Inflammatory macrophage treated with lipopolysaccharide for 1 hour (primary cell): ENCODE measurements at places on chromosomes 1 and 21.
A peak's percentile ranks its signal among the peaks of the same experiment; 100 is the strongest.

DNA sequence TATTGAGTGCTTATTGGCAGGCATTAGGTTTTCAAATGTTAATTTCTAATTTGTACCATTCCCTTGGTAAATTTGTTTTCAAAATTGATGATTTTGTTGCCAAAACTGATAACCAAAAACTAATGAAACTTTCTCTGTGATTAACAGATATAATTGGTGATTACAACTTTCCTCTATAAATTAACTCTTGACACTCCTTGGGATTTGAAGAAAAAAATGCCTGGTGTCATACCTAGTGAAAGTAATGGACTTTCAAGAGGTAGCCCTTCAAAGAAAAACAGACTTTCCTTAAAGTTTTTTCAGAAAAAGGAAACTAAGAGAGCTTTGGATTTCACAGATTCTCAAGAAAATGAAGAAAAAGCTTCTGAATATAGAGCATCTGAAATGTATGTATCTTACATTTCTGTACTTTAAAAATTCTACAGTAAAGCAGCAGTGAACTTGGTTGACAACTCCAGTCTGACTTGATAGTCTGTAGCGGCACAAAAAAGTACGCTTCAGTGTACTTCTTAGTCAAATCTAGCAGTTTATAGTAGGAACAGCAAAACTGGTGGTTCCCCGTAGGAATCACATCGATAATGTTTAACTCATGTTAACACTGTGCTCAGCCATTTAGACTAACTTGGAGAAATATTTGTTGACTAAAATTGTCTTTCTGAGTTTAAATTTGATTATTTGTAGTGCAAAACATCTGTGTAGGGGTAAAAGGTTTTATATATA lies 3.0 kb downstream of the USP1 start:
- no peak for DNase-seq

DNA sequence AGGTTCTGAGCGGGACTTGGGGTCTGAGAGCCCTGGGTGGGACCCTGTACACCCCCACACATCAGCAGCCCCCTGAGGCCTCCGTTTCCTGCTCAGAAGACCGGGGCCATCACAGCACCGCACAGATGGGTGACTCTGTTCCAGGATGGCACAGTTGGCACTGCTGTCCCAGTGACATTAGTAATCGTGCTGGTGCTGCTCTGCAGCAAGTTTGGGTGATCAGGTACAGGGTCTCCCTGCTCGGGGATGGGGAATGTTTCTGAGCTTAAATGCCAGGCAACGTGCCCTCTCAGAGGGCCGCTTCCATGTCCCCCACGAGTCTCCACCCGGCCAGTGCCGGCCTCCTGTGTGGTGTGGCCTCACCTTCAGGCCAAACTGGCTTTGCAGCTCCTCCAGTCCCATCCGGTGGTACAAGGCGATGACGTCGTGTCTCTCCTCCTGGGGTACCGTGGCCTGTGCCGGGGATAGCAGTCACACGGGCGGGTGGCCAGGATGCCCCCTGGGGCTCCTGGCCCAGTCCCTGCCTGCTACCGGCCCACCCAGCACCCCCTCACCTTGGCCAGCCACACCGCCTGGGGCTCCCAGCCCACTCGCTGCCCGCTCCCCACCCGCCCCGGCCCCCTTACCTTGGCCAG lies 17.1 kb downstream of the PRXL2B start:
- DNase-seq, result no peak

DNA sequence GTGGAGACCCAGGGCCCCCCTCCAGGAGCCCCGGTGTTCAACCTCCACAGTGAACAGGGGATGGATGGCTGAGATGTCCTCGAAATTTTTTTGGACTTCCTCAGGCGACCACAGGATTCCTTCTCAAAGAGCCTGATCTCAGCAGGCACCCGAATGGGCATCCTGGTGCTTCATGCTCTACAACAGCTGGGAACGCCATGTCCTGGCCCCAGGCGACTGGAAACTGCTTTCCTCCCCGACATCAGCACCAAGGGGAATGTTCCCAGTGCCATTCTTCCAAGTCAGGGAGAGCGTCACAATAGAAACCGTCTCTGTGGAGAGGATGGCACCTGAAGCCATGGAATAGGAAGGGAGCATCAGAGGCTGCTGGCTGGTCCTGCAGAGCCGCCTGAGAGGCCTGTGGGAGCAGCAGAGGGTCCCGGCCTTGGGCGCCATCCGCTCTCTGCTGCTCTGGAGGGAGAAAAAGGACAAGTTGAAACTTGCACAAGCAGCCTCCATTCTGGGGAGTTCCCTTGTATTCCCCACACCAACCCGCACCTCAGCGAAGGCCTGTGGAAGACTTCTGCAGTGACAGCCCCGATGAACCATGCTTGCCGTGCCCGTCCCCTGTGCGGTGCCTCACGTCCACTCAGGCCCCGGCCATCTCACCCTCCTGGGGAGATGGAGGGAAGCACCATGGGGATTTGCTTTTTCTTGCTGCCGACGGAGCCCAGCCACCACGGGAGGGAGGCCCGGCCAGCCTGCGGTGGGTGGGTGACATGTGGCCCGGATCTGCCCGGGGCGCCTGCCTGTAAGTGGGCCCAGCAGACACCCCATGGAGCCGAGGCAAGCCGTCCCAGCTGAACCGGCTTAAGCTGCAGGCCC lies 2.3 kb upstream of the ADARB1 start:
- DNase-seq, result no peak

- no peak for DNase-seq
Measured at GRCh38 chr1:238029126-238029525, 138.4 kb upstream of the ZP4 start.

- peak; percentile 98 for DNase-seq
Measured at GRCh38 chr1:212488436-212489283, 55.9 kb downstream of the NENF start.

- DNase-seq, result no peak
Measured at GRCh38 chr1:57024428-57024827, 58.6 kb upstream of the C8B start.

GRCh38 chr1:22096463-22096862 lies 44.0 kb downstream of the CDC42 start:
- no peak for DNase-seq

DNA sequence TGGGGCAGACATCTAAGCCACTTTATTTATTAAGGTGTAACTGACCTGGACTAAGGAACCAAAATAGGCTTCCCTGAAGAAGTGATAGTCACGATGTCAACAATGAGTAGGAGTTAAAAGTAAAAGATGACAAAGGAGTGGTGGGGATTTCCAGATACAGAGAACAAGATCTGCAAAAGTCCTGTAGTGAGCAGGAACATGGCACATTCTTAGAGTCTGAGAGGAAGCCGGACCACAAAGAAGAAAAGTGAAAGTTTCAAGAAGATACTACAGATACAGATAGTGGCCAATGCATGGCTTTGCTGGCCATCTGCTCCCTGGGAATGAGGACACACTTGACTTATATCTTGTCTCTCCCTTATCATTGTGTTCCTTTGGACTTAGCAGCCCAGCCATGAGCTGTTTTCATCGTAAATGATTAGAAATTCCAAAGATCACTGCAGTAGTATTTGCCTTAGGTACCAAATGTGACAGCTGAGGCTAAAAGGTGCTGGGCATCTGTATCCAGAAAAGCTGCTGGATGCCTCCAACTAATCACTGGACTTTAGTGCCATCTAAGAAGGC lies 302.4 kb upstream of the NR5A2 start:
- no peak for DNase-seq

GRCh38 chr1:230026572-230026971 lies 40.5 kb upstream of the GALNT2 start:
- no peak for DNase-seq

DNA sequence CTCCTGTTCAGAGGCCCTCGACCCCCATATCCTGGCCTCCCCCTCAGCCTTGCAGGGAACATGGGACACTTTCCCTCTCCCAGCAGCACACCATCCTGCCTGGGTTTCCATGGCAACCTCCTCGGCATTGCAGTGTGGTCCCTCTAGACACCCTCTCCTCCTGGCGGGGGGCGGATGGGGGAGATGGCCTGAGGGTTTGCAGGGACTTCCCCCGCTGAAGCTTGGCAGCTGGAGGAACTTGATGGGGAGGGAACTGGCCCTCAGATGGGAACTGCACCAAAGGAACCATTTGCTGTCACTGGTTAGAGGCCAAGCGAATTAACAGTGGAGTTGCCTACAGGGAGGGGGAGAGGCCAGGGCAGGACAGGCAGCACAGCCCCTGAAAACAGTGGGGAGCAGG lies 28.7 kb downstream of the RIMS3 start:
- DNase-seq, result no peak

DNA sequence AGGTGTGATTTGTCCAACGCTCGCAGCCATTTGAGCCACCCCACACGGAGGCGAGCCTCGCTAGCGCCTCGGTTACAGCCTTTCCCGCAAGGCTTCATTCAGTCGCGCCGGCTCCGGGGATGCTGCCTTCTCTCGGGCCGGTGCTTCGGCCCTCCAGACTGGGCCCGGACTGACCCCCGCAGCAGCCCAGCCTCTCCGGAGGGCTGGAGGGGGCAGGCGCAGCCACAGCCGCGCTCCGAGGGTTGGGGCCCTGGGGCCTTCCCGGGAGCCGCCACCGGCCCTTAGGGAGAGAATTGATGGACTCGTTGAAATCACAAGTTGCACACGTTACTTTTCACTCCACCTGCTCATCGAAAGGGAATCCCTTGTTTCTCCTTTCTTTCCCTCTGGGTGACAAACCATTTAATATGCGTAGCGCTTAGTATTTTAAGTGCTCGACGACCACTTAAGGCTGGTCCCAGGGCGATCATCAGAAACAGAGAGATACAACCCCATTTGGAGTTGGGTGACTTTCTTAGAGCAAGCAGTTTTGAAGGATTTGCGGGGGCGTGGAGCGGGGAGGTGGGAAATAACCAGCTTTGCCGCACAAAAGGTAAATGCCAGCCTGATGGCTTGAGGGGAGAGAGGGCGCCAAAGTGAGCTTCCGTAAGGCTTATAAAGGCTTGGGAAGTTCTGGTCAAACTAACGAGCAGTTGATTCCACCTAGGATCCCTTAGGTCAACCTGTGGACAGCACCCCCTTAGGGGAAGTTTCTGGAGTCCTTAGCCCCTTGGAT lies 24.6 kb upstream of the ENAH start:
- DNase-seq, result no peak

DNA sequence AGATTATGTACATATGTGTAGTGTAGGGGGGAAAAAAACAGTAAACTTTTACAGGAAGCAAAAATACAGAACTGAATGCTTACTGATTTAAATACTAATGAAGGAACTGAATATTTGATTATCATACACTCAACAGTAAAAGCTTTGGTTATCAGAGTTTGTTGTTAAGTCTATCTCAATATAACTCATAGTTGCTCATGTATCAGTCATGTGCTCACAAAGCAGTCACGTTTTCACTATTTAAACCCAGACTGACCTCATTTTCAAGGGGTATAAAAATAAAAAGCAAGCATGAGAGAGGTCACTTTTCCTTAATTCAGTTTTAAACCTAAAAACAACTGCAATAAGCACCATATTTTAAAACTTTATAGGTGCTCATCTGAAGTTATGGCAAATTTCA lies 6.9 kb upstream of the NRAS start:
- DNase-seq, result no peak

- DNase-seq, result no peak
Measured at GRCh38 chr1:201329801-201330200, 46.5 kb downstream of the PKP1 start.
